ENCODE measurements at places on chromosomes 16 and 17.
A peak's percentile ranks its signal among the peaks of the same experiment; 100 is the strongest.

GRCh38 chr17:1933875-1934715 is 91.0 kb downstream of the RTN4RL1 start:
- DNase-seq = no peak

DNA sequence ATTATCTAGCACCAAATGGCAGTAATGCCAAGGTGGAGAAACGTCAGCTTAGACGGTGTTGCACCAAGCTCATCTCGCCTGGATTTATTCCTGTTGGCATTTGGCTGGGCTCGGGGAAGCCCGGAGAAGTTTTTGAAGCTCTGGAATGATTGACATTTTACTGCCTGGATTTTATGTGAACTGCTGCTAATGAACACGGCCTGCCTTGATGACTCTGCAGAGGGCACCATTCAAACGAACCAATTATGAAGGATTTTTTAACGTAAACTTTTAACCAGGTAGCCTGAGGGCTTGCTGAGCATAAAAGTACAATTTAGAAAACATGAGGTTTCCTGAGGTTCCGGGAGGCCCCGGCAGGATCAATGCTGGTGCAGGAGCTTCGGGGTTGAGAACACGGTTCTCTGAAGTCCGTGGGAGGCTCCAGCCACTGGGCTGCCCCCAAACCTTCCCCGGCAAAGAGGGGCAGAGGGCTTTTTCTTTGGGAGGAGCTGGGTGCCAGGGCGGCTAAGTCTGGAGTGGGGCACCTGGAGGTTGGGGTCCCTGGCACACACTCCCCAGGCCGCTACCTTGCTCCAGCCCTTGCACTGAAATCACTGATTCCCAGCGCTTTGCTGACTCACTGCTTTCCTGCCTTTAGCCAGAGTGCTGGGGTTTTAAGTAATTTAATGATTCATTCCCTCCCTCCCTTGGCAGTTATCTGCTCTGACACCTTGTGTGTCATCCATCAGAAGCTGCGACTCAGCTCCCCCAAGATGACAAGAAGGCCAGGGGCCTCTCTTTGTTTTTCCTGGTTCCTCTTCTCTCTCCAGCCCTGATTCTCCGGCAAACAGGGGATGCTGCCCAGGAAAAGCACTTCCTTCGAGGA is 161.2 kb upstream of the IRX3 start:
- peak; percentile 26 for DNase-seq

DNA sequence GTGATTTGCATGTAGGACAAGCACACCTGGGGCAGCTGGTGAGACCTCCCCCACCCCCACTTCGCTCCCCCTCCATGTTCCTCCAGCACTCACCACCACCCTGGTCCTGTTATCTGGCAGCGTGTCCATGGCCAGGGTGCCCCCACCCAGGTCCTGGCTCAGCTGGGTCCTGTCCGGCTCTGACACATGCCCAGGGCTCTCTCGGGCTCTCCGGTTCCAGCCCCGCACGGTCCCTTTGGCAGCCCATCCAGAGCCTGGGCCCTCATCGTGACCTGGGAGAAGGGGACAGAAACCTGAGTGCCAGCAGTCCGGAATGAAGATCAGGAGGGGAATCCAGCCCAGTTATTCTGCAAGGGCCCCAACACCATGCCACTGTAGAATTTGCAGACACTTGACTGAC is 11.9 kb downstream of the PLXDC1 start:
- no peak for DNase-seq

DNA sequence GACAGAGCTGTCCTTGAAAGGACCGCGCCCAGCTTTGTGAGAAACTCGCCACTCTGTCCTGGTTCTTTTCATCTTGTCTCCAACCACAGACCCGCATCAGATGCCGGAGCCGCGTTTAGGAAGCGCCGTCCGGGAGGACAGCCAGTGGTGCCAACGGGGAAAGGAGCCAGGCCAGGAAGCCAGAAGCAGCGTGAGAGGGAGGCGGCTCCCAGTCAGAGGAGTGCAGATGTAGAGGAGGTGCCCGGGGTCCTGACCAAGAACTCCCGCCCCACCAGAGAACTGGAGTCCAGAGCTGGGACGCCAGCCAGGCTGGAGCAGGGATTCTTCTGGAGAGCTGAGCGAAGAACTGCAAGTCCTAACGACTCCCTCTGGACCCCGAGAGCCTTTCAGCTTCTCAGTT is 49.3 kb upstream of the TNRC6C start:
- DNase-seq = no peak

DNA sequence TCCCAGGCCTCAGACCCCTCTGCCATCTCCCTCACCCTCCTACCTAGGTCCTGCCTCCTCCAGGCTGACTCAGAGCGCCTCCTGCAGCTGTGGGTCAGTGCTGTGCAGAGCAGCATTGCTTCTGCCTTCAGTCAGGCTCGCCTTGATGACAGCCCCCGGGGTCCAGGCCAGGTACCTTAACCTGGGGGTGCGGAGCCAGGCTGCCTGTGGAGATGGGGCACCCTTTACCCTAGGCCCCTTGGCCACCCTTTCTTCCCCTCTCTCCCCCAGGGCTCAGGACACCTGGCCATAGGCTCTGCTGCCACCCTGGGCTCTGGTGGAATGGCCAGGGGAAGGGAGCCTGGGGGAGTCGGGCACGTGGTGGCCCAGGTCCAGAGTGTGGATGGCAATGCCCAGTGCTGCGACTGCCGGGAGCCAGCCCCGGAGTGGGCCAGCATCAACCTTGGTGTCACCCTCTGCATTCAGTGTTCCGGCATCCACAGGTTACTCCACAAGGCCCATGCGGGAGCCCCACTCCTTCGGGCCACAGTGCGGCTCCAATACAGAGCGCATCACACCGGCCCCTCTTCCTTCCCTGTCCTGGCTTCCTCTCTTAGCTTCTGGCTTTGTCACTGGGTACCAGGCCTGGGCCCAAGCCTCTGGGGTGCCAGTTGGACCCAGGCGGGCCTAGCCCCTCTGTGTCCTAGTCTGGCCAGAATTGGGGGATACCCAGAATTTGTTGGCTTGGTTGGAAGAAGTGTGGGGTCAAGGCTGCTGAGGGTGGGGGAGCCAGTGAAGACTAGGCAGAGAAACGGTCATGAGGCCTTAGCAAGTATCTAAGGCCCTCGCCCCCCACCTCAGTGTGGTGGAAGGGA is 5.0 kb upstream of the KCTD11 start:
- no peak for DNase-seq

DNA sequence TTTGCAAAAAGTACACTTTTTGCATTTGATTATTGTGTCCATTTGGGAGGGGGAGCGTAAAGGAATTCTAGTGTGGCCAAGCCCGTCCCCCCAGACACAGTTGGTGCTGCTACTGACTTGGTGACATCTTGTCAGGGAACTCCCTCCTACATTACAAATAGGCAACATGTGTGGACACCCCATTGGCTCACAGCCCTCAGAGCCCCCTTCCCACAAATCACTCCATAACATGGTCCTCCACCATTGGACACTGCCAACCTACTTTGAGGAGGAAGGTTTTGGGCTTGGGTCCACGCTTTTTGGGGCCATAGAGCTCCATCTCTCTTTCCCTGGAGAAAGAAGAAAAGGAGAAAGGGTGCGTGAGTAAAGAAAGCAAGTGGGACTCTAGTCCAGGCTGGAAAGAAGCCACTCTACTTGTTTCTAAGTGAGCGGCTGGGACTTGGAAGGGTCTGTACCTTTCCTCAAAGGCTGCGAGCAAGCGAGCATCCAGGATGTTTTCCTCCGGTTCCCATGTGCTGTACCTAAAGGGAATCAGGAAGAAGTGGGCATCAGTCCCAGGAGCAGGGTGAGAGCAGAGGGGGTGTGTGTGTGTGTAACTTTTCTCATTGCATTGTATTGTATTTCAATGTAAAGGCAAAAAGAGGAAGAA is 958 bp downstream of the CBX8 start:
- no peak for DNase-seq

DNA sequence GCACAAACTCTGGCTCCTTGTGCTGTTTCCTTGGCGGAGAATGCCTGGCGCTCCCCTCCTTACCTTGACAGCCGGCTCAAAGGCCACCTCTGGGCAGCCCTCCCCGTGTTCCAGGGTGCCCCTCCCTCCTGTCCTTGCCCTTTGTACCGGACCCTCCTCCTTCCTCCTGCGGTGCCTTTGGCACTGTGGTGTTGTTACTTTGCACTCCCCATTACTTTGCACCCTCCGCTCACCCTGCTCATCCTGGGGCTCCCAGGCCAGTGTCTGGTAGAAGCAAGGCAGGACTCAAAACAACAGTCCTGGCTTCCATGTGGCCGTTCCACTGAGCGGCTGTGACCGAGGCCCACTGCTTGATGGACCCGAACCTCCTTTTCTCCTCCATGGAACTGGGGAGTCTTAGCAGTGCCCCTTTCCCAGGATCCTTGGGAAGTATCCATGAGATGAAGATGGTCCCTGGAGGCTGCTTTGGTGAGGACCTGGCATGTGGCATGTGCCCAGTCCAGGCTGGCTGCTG is 147.8 kb downstream of the CMIP start:
- DNase-seq = no peak

DNA sequence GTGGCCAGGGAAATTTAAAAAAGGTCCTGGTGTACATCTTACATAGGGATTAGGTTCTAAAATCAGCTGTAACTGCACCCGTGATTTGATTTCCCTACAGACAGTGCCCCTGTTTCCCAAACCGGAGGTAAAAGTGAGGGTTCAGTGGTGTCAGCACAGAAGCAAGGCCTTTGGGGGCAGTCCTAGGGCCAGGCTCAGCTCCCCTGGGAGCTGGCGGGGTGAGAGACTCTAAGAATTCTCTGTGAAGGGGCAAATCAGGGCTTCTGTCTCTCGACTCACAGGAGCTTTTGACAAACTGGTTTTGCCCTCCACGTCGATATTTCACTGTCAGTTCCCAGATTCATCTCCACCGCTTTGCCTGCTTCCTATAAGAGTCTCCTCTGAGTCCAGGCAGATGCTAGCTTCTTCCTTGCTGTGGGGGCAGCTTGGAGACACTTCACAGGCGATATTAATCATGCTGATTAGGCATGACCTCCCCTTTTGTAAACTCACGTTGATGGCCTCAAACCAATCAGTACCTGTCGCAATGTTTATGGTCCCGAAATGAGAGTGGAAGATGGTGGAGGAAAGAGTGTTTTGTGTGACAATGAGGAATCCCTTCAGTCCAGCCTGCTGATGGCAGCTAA is 234.2 kb upstream of the TOX3 start:
- DNase-seq = no peak

GRCh38 chr17:76597156-76598003 is 11.7 kb upstream of the ST6GALNAC2 start:
- DNase-seq = no peak

DNA sequence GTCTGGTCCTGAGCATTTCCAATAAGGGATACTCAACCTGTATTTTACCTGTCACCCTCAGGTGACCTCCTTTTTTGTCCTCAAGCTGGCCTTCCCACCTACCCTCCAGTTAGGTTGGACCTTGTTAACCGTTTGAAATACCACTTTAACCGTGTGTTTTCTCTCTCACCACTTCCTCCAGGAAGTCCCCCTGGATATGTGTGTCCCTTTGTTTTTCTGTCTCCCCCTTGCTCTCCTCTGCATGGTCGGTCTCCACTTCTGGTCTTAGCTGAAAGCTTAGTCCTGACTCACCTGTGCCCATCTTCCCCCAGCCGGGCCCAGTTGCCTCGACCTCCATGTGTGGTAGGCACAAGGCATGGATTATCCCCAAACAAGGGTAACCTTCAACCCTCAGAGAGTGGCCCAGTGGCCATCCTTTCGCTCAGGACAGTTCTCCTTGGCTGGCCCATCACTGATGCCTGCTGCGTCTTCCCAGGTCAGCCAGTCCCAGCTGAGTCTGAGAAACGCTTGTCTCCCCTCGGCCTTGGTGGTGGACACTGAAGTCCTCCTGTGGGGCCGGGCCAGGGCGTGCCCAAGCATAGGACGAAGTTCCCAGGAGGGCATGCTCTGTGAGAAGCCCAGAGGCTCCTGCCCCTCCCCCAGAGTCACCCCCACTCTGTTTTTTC is 20.0 kb downstream of the LASP1 start:
- DNase-seq = no peak

GRCh38 chr16:70402916-70403659 is 35.8 kb downstream of the ST3GAL2 start:
- DNase-seq = no peak

- no peak for DNase-seq
These were observed 8.9 kb upstream of the SEC14L1 start for GRCh38 chr17:77131904-77132303.

GRCh38 chr17:79792984-79793923 is 3.6 kb downstream of the CBX8 start:
- no peak for DNase-seq

DNA sequence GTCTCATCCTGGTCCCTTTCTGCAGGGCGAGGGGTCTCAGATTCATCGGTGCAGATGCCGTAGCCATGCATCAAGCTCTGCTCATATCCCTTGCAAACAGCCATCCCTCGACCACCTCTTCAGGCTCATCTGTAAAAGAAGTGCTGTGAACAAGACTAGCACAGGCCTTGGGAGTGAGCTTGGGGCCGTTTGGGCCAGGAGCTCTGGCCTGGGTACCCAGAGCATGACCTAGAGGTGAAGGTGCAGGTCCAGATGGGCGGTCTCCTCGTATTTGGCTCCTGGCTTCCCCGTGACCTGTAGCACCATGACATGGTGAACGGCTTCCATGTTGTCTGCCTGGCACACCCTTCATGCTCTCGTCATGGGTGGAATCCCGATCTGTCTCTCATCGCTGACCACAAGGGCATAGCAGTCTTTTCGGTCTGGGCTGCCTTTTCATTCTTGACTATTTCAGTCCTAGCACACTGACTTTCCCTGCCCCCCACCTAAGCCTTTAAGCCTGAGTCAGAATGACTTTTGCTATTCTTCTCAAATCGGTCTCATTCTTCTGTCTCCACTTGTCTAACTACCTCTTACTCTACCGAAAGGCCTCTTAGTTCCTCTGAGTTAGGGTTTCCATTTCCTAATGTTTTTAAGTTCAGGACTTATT is 216.0 kb downstream of the FOXL1 start:
- DNase-seq = no peak

DNA sequence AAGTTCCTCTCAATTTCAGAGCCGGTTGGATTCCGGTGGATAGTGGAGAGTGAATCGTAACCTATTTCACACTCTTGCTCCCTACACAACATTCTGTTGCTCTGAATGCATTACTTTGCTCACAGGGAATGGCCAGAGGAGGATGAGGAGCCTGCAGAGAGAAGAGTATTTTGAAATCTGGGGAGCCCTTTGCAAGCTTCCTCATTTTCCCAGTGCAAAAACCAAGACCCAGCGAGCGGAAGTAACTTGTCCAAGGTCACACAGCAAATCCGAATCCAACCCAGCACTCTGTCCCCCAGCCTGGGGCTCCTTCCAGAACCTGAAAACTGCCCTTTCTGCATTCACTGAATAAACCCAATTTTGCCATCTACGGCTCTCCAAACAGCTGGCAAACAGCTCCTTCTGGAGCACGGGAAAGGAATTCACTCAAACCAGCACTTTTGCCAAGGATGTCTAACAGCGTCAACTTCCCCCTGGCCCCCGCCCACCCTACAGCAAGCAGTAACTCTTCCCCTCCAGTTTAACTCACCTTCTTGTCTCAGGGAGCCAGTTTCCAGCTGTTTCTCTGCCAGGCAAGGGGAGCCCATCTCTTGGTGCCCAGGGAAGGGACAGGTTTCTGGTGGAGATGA is 557 bp downstream of the KCNG4 start:
- DNase-seq = no peak

DNA sequence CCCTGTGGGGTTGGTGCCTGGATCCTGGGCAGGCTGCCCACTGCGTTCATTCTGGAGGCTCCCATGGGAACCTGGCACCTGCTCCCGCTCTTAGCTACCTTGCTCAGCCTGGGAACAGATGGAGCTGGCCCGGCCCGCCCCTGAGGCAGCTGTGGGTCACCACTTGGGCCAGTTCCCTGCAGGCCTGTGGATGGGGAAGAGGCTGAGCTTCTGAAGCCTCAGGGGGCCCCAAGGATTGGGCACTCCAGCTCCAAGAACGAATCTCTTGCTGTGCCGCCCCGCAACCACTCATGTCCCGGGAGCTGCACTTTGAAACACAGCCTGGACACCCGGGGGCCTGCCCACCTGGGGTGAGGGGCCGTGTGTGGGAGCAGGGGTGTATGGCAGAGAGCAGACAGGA is 37.7 kb downstream of the BAHCC1 start:
- no peak for DNase-seq

- no peak for DNase-seq
These were observed 69.1 kb downstream of the METRNL start for GRCh38 chr17:83148317-83149028.
